OCI-M1 (cell line): ENCODE measurements at places on chromosomes 1 and 21.

DNA sequence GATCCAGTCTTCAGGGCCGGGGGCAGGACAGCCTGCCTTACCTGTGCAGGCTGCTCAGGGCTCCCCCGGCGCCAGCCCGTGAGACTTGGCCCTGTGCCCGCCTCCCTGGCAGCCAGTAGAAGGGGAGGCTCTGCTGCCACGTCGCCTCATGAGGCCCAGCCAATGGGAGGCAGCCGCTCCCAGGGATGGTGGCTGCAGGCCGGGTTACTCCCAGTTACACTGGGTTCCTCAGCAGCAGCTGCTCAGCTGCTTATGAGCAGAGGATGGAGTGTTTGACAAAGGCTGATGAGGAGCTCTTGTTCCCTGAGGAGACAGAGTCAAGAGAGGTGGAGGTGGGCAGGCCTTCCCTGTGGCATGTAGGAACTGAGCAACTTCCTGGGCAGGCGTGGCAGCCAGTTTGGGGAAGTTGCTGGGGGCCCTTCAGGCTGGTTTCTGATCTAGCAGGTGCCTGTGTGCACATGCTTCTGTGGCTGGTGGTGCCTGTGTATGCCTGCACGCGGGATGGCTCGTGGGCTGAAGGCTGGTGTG lies 5.5 kb downstream of the MFSD2A start:
- peak; percentile 25 for DNase-seq

DNA sequence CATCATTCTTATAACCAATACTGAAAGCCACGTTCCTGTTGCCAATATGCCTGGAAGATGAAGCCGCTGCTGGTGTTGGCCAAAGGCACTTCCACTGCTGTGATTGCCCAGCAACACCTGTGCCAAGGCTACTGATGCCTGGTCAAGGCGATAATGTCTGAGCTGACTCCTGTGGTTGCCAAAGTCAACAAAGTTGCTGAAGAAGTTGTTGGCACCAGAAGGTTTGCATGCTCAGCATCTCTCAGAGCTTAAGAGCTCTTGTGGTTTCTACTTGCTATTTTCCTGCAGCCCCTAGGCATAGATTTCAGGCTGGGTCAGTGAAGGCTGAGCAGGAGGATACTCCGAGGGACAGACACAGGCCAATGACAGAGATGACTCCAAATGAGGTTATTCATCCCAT lies 63.4 kb upstream of the RAB3GAP2 start:
- DNase-seq = no peak

- DNase-seq = no peak
These were observed 303.6 kb downstream of the PTPRC start for GRCh38 chr1:198942466-198942865.

DNA sequence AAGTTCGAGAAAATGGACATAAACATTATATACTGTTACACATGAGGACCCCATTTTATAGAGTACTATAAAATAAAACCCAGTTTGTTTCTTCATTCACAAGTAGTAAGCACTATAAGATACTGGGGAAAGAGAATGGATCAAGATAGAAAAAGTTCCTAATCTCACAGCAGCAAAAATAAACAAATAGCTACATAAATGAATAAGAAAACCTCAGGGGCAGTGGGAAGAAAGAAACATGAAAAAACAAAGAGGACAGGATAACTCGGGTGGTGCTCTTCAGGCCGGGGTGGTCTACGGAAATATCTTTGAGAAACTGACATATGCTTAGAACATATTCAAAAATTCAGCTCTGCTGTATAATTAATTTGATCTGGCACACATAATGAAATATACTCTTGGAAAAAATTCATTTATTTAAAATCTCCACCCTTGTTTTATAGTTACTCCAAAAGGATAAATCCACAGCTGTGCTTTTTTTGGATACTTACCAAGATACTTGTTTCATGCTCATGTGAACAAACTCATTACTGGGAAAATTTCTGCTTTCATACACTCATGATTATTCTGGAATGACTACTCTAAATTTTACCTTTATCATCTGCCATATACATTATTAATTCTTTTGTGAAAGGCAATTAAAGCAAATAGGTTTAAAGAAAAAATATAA lies 20.0 kb downstream of the CEP170 start:
- no peak for DNase-seq

DNA sequence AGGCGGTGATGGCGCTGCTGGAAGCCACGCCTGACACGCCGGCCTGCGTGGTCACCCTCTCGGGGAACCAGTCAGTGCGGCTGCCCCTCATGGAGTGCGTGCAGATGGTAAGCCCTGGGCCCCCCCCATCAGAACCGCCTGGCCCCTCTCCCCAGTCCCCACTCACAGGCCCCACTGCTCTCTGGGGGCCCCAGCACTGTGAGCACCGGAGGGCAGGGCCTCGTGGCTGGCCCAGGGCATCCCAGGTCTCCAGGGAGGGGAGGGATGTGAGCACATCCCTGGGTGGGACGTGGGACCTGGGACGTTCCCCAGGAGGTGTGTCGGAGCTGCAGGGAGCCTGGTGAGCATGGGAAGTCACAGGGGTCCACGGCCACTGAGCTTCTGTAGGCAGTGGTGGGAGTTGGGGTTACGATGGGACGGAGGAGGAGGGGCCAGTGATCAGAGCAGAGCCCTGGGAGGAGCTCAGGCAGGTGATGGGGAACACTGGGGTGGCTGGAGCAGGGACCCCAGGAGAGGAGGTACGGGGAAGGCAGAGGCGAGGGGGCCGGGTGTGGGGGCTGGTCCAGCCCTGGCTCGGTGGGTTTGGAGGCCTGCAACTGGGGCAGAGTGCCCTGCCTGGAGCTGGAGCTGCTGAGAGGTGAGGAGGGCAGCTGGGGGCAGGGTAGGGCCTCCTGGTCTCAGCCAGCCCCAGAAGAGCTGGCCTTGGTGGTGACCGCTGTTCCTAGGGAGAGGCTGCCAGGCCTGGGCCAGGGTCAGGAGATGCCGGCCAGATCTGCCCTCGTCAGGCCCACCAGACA lies 18.8 kb downstream of the PFKL start:
- no peak for DNase-seq

- DNase-seq = no peak
These were observed 9.0 kb upstream of the IFFO2 start for GRCh38 chr1:18965206-18966173.

DNA sequence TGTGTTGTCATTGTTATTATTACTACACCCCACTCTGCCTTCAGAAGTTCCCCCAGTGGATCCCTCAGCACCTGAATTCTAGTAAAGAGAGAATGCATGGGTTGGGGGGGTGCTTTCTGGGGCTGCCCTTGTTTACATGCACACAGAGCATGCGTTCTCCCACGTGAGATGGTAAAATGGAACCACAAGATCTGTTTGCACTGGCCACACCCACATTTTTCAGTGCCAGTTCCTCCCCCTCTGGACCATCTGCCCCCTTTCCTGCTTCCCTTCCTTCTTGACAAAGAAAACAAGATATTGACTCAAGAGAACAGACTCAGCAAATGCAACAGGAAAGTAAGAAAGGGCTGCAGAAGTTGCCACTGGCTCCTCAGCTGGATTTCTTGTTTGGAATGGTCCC lies 8.9 kb downstream of the SLC6A17 start:
- no peak for DNase-seq

- DNase-seq = no peak
These were observed 207.9 kb upstream of the DMRTA2 start for GRCh38 chr1:50631161-50631560.

DNA sequence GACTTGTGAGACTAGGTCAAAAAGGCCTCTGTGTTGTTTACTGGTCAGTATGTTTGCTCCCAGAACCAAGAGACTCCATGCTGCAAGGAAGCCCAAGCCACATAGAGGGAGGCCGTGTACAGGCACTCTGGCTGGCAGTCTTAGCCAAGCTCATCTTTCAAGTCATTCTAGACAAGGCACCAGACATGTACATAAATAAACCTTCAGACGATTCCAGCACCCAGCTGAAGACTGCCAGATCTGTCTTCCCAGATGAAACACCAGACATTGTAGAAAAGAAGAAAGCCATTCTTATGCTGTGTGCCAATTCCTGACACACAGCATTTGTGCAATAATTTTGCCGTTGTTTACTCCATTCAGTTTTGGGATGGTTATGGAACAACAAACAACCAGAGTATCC lies 595.5 kb downstream of the KIF26B start:
- no peak for DNase-seq

DNA sequence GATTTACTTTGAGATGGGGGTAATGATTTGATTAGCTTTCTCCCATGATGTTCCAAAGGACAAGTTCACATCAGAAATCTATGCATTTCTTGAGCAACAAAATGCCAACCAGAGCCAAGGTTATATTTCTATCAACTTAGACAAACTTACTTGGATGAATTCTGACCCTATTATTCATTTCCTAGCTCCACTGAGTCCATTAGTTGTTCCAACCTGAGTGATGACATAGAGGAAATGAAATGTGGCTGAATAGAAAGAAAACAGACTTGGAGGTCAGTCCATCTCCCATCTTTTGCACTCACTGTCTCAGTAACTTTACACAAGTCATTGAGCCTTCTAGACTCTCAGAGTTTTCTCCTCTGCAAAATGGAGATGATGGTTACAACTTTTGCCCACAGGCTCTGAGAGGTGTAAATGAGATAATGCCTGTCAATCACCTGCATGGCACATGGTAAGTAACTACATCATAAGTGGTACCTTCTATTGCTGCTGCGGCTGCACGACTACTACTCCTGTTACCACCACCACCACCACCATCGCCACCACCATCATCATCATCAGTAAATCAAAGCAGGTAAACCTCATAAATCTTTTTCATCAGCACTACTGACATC lies 98.2 kb downstream of the PTPN14 start:
- DNase-seq = no peak

DNA sequence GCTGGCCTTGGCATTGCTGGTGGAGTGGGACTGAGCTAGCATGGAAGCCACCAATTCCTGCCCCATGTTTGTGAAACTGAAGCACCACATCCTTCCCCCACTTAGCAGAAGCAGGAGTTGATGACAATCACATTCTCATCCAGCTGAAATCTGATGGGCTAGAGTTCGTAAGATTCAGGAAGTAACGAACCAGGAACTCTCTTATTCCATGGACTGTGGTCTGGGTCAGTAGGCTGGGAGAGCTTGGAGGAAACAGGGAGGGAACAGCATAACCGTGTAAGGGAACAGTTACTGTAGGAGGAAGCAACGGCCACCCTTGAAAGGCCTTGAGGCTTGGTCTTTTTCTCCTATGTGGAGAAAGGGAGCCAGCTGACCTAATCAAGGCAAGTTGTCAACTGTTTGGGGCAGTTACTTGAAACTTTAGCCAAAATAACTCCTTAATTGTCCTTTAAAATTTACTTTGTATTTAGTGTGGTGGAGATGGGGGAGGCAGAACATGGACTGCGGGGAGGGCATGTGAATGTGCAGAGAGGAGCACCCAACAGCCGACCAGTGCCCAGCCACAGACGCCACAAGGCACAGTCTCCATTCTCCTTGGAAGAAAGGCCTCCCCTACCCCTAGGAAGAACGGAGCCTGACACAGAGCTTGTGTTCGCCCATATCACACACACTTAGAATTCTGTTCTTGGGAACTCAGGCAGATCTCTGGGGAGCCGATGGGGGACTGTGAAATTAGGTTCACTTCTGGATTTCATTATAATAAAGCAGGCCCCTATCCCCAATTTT lies 2.0 kb upstream of the COQ8A start:
- peak; percentile 56 for DNase-seq

- DNase-seq = no peak
These were observed 8.2 kb upstream of the MAPKAPK2 start for GRCh38 chr1:206676499-206676898.

- DNase-seq = peak; percentile 74
These were observed 18.8 kb downstream of the KNCN start for GRCh38 chr1:46532498-46533178.

- no peak for DNase-seq
These were observed 25.0 kb upstream of the COL18A1 start for GRCh38 chr21:45379901-45380330.

GRCh38 chr1:78760858-78761257 lies 111.2 kb downstream of the IFI44 start:
- DNase-seq = no peak

- DNase-seq = no peak
These were observed 103.3 kb upstream of the SLC45A1 start for GRCh38 chr1:8214501-8215173.

- DNase-seq = no peak
These were observed 10.2 kb upstream of the PLXNA2 start for GRCh38 chr1:208254376-208254775.

GRCh38 chr1:112264553-112264952 lies 131.5 kb upstream of the CTTNBP2NL start:
- DNase-seq = no peak

- peak; percentile 60 for DNase-seq
These were observed 88.5 kb upstream of the VCAM1 start for GRCh38 chr1:100631015-100631551.

DNA sequence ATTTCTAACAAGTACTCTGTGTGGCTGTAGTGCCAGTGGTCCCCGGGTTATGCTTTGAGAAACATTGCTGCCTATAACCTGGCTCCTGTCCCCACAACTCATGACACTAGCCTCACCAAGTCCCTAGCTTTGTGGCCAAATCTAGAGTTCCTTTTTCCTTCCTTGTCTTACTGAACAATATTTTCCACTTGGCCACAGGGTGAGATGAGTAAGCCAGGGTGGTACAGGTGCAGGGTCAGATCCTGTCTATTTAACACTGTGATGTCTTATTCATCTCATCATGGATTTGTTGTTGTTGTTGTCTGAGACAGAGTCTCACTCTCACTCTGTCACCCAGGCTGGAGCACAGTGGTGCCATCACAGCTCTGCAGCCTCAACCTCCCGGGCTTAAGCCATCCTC lies 18.6 kb downstream of the ARMH1 start:
- peak; percentile 23 for DNase-seq

- peak; percentile 64 for DNase-seq
These were observed 734 bp downstream of the MED18 start for GRCh38 chr1:28329395-28330153.

- DNase-seq = no peak
These were observed 25.6 kb downstream of the SYNC start for GRCh38 chr1:32676945-32677344.

GRCh38 chr1:155466996-155467395 lies 95.6 kb downstream of the ASH1L start:
- no peak for DNase-seq

- DNase-seq = peak; percentile 36
These were observed 2.8 kb upstream of the SPSB1 start for GRCh38 chr1:9289711-9290485.

- no peak for DNase-seq
These were observed 133.8 kb upstream of the F3 start for GRCh38 chr1:94675373-94675772.

GRCh38 chr1:59645893-59646292 lies 168.9 kb upstream of the HOOK1 start:
- no peak for DNase-seq

DNA sequence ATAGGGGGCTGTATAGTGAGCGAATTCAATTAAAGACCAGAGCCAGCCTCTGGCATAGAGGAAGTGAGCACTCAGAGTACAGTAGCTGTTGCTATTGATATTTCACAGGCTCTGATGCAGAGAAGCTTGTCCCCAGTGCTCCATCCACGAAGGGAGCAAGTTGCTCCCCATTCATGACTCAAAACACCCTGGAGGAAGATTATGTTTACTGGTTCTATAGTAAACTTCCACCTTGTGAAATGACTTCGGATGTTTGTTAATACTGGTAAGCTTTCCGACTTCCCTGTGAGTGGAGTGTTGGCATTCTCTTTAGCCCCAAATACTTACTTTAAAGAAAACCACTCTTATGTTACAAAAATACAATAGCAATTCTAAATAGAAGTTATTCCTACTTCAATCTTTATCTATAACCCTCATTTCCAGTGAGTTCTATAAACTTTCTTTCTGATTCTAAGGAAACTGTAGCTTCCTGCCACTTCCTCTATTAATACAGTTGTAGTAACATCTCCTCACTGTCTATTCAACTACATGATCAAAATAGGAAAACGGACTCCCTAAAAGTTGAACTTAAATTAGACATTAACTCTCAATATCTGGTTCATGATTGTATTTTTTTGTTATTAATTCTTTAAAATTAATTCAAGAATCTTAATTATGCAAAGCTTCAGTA lies 46.4 kb downstream of the ZNF281 start:
- no peak for DNase-seq
